ENCODE measurements at places on chromosomes 4 and X. TPM values are rescaled to one million over a fixed set of nuclear protein-coding genes. Genes with fewer than 3 reads are reported as not detected.

- no peak for DNase-seq
Observed at GRCh38 chr4:84917869-84918600, 48.5 kb downstream of the WDFY3 start.

DNA sequence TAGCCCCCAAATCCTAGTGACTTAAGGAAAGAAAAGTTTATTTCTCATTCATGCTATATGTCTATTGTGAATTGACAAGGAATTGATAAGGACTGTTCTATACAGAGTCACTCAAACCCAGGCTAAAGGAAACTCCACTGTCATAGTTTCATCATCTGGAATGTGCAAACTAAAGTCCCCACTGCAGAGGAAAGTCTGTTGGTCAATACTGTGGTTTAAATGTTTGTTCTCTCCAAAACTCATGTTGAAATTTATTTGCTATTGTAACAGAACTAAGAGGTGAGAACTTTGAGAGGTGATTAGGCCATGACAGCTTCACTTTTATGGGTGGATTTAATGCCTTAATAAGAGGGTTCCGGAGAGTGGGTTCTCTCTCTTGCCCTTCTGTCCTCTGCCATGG, 149.6 kb downstream of the COX18 start:
- no peak for DNase-seq

CFI gene
- total RNA-seq, result 3.7 TPM

IQCM gene
- total RNA-seq, result not detected

- no peak for DNase-seq
Observed at GRCh38 chrX:99654188-99654587, 755.9 kb downstream of the PCDH19 start.

GRCh38 chrX:136210243-136210642, 41.0 kb downstream of the MAP7D3 start:
- no peak for DNase-seq

LAGE3 gene
- 26.0 TPM for total RNA-seq

ALAS2 gene
- total RNA-seq, result not detected

- no peak for DNase-seq
Observed at GRCh38 chrX:153525451-153525850, 8.0 kb downstream of the ATP2B3 start.

DNA sequence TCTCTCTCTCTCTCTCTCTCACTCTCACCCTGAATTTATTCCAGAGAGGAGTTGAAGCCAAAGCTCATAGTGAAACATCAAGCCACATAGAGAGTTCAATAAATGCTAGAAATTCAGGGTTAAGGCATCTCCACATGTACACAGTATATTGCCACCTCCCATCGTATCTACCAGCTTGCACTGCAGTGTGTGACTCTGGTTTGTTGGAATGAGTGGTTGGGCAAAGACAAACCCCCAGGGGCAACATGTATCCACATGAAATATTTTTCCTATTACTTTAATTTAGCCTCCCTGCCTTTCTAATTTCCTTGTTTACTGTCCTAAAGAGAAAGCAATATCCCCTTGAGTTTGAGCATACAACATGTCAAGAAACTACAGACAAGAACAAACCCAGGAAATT, 247.3 kb downstream of the SPATA18 start:
- no peak for DNase-seq

TRPC5OS gene
- not detected for total RNA-seq

COX7B2 gene
- total RNA-seq, result not detected

GRCh38 chr4:87005690-87006425, 71.0 kb downstream of the AFF1 start:
- DNase-seq, result no peak

UCHL1 gene
- 176 TPM for total RNA-seq

- DNase-seq, result no peak
Observed at GRCh38 chrX:16934185-16934584, 12.3 kb upstream of the REPS2 start.

DNA sequence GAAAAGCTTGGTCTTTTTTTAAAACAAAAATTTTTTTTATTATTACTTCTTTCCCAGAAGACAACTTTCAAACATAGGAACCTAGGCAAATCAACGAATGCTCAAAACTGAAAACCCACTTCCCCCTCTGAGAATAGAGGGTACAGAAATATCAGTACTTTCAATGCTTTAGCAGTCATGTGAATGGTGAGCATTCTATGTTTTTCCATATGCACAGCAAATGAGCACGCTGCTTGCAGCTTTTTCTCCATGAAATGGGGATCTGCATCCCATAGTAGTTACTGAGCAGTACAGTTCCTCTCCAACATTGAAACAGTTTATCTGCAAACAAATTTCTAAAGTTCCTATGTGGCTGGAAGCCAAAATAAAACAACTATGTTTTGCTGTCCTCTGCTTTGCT, 108.4 kb upstream of the BMP2K start:
- DNase-seq, result no peak

DNA sequence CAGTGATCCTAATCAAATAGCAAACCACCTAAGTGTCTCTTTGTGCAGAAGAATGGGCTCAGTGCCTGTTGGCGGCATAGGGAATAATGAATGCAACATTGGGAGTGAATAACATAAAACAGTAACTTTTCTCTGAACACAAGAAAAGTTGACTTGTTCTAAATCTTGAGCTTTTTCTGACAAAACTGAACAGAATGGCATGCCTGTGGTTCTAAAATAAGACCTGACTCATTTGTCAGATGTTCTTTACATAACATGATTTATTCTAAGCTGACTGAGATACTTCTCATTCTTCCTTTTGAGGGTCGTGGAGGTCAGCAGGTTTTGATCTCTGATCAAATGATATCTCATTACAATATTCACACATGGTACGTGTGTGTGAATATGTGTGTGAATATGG, 165.4 kb upstream of the WDR1 start:
- no peak for DNase-seq

- DNase-seq, result no peak
Observed at GRCh38 chr4:5881340-5881739, 11.5 kb downstream of the CRMP1 start.

SPANXA2 gene
- not detected for total RNA-seq

DNA sequence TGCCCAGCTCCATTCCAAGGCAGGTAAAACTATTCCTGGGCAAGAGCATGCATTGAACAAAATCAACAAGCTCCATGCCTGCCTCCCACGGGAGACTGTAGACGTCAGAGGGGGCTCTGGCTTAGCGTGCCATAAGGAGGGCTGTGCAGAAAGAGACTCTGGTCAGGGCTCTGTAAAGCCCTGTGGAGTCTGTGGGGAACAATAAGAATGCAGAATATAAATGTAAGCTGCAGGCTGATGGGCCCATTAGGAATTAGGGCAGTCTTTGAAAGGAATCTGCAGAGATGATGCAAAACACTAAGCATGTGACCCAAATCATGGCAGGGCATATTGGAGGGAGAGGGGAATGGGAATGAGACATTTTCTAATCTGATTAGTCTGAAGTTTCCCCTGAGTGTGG, 170.3 kb downstream of the EFHC2 start:
- DNase-seq, result no peak

GRCh38 chrX:153689654-153690465, 2.1 kb downstream of the SLC6A8 start:
- DNase-seq, result peak; percentile 46

GRCh38 chr4:127708985-127709384, 21.2 kb upstream of the SLC25A31 start:
- no peak for DNase-seq

RPS6KA6 gene
- total RNA-seq, result 0.29 TPM

Measured in gastrocnemius medialis (tissue), 4 donors.